Endothelial cell (in vitro differentiated cells): ENCODE measurements at places on chromosomes 6 and 20. TPM values are rescaled to one million over a fixed set of nuclear protein-coding genes. Genes with fewer than 3 reads are reported as not detected.

DNA sequence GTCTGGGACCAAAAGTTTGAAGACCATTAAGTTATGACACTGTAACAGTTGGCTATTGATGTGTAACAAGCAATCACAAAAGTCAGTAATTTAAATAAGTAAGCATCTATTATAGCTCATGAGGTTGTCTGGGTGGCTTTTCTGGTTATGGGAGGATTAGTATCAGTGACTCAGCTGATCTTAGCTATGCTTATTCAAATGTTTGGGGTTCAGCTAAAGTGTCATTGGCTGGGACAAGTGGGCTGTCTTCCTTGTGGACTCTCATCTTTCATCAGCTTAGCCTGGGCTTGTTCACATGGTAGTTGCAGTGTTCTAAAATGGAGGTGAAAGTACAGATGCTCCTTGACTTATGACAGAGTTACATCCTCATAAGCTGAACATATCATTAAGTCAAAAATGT, 74.6 kb upstream of the LAMP5 start:
- H3K4me3 ChIP-seq, result no peak overlapping the region
- H3K27ac ChIP-seq, result no peak overlapping the region
- peaks cover 35% of the 10 kb centered on the region for H3K36me3 ChIP-seq
- H3K4me1 ChIP-seq, result no peaks in the 10 kb centered on the region
- H3K27me3 ChIP-seq, result peaks cover 8% of the 10 kb centered on the region

- no peak within 1 kb of the TSS for H3K4me3 ChIP-seq
- no peak for DNase-seq
- no peaks in the 10 kb centered on the region for H3K36me3 ChIP-seq
- no peaks in the 10 kb centered on the region for H3K27me3 ChIP-seq
- H3K4me1 ChIP-seq, result peaks cover 2% of the 10 kb centered on the region
Measured at GRCh38 chr6:44158770-44159228, at the start of gene CAPN11. TSS of gene CAPN11 (plus strand) at chr6:44158820. CDS start at chr6:44158849, 29 bp downstream.

- DNase-seq, result no peak
- H3K27me3 ChIP-seq, result no peaks in the 10 kb centered on the region
- H3K4me1 ChIP-seq, result no peaks in the 10 kb centered on the region
- H3K4me3 ChIP-seq, result no peak overlapping the region
Measured at GRCh38 chr6:93183531-93183972, 235.8 kb downstream of the EPHA7 start.

GRCh38 chr6:51057296-51057695, 238.6 kb downstream of the TFAP2B start:
- no peak for DNase-seq
- no peak overlapping the region for H3K4me3 ChIP-seq
- no peaks in the 10 kb centered on the region for H3K27me3 ChIP-seq

- no peak for DNase-seq
- no peaks in the 10 kb centered on the region for H3K27me3 ChIP-seq
- no peaks in the 10 kb centered on the region for H3K36me3 ChIP-seq
Measured at GRCh38 chr6:162873537-162873936, 145.8 kb downstream of the PACRG start.

DNA sequence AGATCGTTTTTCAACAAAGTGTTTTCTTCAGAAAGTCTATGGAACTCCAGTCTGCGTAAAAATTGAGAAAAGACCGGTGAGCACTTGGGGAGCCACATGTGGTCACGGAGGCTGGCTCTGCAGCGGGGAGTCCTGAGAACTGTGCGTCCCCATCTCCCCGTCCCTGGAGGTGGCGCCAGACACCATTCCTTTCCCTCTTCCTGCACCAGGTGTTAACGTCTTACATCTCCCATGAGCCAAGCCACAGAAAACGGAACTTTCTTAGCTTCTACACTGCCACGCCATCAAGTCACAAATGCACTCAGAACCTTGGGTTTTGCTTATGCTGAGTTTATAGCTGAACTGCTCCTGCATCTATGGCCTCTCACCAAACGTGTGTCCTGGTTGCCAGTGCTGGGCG, 62.6 kb downstream of the GINS1 start:
- DNase-seq, result peak; percentile 51
- peaks cover 12% of the 10 kb centered on the region for H3K27me3 ChIP-seq
- H3K4me1 ChIP-seq, result peaks cover 6% of the 10 kb centered on the region
- peaks cover 32% of the 10 kb centered on the region for H3K36me3 ChIP-seq
- peak overlapping the region; percentile 72 for H3K4me3 ChIP-seq

Gene ADA
- 137 TPM for total RNA-seq

Gene PGC
- not detected for total RNA-seq

Gene CNKSR3
- 9.7 TPM for total RNA-seq

Gene AVP
- total RNA-seq, result not detected

Gene KDM1B
- 14.9 TPM for total RNA-seq

Gene RIMS1
- 1.8 TPM for total RNA-seq
